ENCODE measurements at places on chromosomes 16 and 17.

- DNase-seq, result peak; percentile 87
These were observed 1.8 kb upstream of the TMEM88 start for GRCh38 chr17:7852919-7853690.

GRCh38 chr17:74635418-74635817 is 11.9 kb upstream of the CD300E start:
- no peak for DNase-seq

- DNase-seq, result no peak
These were observed 686 bp downstream of the MLST8 start for GRCh38 chr16:2205967-2206313.

DNA sequence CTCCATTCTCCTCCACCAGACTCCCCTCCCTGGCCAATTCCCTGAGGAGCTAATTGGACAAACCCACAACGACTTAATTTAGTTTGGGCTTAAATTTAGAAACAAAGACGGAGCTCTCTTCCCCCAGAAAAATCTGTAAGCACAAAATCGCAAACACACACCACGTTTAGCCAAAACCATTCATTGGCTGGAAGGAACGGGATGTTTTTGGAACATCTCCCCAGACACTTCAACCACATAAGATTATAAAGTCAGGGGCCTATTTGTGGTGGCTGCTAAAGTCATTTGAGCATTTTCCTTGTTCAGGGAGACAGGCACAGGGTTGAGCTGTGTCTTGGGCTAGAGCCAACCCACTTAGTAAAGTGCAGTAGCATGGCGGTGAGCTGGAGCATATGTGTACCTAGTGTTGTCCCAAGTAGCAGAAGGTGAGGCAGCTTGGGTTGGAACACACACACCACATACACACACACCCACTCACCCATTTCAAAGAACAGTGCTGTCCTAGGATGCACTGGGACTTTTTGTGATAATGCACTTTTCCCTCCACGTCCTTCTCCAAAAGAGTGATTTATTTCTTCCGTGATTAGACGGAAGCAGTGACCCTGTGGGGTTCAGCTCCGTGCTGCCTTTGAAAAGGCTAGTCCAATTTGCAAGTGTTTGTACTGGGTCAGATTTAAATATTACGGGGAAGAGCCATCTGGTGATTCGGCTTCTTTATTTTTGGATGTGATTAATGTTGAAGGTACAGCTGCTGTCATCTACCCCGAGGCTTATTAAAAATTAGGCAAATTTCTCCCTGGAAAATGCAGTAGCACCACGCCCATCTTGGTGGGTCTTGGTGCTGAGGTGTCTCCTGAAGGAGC is 32.2 kb downstream of the ELAC2 start:
- no peak for DNase-seq

- DNase-seq, result no peak
These were observed 2.0 kb downstream of the CLDN6 start for GRCh38 chr16:3015865-3016521.

DNA sequence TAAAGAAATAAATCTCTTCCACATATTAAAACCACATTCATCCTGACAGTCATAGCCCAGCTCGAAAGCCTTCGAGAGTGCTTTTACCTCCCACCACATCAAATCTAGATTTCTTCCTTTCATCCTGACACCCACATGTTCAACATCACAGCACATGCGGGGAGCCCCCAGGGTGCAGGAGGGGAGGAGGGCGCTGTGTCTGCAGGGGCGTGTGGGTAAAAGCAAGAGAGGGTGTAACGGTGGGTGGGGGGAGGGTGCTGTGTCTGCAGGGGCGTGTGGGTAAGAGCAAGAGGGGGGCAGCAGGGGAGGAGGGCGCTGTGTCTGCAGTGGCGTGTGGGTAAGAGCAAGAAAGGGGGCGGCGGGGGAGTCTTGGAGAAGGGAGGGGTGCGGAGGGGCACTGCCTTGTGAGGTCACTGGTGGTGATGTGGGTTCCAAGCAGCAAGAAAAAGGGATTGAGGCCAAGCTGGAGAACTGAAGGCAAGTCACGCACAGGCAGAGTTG is 34.7 kb downstream of the ADCY9 start:
- DNase-seq, result no peak

DNA sequence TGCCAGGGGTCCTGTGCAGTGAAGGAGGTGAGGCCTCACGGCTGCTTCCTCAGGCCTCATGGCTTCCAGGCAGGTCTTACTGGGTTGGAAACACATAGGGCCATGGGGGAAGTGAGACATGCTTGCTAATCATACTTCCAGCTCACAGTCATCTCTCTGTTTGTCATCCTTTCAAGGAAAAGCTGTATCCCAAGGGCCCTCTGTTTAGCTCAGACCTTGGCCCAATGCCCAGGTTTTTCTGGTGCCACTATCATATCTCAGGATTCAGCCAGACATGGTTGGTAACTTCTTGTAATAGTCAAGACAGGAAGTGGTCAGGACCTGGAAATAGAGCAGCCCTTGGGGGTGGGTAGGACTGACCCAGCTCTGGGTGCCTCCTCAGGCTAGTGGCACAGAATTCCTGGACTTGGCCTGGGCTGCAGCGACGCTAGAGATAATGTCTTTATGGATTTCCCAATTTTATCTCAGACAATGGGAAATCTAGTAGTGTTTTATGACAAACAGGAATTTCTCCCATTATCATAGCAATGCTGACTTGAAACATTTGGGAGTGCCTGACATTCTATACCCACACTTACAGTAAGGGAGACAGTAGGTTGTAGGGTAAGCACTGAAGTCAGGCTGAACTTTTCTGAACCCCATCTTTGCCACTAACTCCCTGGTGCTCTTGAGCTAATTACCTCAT is 13.5 kb upstream of the ITGB3 start:
- DNase-seq, result peak; percentile 70

DNA sequence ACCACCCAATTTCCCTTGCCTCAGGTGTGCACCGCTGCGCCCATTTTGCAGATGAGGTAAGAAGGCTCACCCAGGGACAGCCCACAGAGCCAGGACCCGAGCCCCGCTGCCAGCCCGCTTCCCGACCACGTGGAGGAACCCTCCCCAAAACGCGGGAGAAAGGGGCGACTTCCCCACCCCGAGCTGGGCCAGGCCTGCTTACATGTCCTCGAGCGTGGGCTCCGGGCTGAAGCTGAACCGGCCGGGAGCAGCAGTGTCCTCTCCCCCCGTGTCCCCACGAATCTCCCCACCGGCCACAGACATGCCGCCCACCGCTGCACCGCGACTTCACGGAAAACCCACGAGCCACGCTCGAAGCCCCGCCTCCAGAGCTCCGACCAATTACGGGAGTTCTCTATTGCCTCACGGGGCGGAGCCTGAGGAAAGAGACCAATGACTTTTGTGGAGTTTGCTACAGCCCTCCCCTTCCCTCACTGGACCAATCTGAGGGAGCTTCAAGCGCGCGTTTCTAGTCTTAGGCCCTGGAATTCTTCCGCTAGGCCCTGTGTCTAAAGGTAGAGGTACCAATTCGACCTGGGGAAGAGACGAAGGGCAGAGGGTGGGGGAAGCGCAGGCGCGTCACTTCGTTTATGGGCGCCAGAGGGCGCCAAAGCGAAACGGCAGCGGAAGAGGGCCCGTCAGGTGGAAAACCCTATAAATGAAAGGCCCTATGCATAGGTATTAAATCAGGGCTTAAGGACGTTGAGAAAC is at the start of gene DCTPP1:
DCTPP1 (minus strand) TSS at position 353 of the 750 bp plus-strand sequence; CDS start at position 303, 50 bp downstream.
- peak; percentile 92 for DNase-seq

GRCh38 chr17:58487589-58488427 is at the start of gene HSF5:
HSF5 (minus strand) TSS chr17:58488408; CDS start chr17:58488274, 134 bp downstream.
- DNase-seq, result peak; percentile 44

DNA sequence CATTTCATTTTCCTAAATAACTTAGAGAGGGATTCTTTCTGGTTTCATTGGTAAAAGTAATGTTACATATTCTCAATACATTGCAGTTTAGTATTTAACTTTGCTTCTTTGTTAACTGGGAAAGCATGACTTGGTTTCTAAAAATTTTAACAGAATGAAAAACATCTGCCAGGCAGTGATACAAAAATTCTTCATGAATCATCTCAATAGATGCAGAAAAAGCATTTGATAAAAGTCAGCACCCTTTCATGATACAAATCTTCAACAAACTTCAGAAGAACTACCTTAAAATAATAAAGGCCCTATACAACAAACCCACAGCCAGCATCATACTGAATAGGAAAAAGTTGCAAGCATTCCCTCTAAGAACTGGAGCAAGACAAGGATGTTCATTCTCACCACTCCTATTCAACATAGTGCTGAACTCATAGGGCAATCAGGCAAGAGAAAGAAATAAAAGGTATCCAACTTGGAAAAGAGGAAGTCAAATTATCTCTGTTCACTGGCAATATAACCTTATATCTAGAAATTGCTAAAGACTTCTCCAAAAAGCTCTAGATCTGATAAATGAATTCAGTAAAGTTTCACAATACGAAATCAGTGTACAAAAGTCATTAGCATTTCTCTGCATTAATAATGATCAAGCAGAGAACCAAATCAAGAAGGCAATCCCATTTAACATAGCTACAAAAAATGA is 50.4 kb downstream of the SLFN5 start:
- DNase-seq, result no peak

- DNase-seq, result no peak
These were observed 37.4 kb downstream of the SOCS1 start for GRCh38 chr16:11218604-11218962.

GRCh38 chr16:53154513-53154912 is 99.7 kb downstream of the CHD9 start:
- DNase-seq, result no peak

GRCh38 chr16:81523387-81524115 is 78.9 kb downstream of the CMIP start:
- no peak for DNase-seq

GRCh38 chr17:82225368-82226029 is 3.3 kb upstream of the SLC16A3 start:
- DNase-seq, result peak; percentile 66

GRCh38 chr17:36197387-36197703 is 787 bp upstream of the CCL3L1 start:
- no peak for DNase-seq

DNA sequence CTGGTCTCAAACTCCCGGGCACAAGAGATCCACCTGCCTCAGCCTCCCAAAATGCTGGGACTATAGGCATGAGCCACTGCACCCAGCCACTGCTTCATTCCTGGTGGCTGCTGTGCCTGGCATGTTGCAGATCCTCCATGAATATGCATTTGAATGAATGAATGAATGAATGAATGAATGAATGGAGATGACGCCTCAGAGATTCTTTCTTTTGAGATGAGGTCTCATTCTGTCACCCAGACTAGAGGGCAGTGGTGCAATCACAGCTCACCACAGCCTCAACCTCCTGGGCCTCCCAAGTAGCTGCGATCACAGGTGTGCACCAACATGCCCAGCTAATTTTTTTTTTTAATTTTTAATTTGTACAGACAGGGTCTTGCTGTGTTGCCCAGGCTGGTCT is 5.2 kb downstream of the SPN start:
- no peak for DNase-seq

DNA sequence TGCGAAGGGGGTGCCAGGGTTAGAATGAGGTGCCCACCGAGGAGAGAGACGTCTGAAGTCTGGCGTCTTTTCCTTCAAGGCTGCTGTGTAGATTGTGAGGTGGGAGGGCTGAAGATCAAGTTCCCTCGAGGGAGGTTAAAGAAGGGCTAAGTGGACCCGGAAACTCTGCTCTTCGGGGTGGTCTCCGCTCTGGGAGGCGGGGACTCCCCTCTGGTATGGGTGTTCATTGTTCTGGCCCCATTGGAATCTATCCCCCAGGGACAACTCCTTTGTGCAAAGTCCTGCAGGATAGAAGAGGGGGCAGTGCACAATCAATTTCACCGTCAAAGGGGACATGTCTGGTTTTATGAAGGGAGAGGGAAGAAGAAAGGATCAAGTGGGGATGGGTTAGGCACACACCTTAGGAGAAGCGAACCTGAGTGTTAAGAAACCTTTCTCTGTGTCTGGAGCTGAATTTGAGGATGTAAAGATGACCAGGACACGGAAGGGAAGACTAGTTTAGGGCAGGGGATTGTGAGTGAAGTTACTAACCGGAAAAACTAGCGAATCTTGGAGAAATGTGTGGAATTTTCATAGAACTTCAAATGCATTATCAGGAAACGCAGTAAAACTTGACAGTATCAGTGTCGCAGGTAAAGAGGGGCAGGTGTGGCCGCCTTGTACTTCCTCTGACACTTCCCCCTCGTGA is 809 bp upstream of the RAB34 start:
- DNase-seq, result no peak

DNA sequence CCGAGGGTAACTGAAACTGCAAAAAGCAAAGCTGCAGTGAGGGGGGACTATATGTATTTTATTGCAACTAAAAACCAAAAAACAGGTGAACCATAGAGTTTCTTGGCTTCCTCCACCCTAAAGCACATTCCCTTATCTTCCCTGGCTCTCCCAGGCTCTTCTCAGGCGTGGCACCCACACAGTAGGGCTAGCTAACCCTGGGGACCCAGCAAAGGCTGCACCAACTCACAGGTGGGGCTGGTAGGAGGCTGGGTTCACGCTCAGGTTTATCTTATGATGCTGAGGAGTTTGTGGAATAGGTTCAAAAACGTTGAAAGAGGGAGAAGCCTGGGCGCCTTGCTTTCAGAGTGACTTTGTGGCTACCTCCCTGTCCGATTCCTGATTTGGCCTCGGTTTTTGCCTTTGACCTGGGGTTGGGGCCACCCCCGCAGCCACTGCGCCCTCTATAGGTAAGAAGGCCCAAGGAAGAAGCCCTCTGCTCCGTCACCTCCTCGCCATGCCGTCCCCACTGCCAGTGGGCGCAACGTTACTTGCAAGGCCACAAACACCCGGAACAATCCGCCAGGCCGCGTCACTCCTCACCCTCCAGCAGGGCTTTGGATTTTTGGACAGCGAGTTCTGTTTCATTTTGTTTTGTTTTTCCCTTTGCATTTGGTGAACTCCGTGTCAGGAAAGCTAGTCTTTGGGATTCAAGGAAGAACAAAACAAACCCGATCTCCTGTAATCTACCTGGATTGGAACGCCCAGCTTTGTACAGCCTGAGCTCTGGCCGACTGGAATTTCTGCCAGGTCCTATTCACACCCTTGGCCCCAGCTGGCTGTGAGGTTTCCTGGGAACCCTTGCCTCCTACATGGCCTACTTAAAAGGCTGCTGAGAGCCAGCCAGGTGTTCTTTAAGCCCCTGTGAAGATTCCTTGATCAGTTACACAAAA is 60.8 kb downstream of the TBC1D16 start:
- DNase-seq, result no peak

DNA sequence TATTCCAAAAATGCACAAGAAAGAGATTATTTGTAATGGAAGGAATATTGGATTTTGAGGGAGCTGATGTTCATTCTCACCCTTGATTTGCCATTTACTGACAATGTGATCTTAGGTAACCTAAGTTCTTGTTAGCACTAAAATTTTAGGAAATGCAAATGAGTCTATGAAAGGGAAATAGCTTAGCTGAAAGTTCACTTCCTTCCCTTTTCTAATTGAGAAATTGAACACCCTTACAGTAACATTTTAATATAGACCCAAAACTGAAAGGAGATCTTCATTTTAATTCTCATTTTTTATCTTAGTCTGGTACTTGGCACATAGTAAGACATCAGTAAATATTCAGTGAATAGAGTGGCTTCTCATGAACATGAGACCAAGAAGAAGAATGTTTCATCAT is 10.9 kb upstream of the WSB1 start:
- DNase-seq, result no peak

All from upper lobe of left lung (tissue), 6 donors.